ENCODE measurements at places on chromosomes 12 and 14. TPM values are rescaled to one million over a fixed set of nuclear protein-coding genes. Genes with fewer than 3 reads are reported as not detected.

Gene SRRM4
- total RNA-seq: not detected

Gene CALCOCO1
- total RNA-seq: 209 TPM

Gene KRT82
- not detected for total RNA-seq

Gene NAB2
- 7.5 TPM for total RNA-seq

Gene OR6C2
- total RNA-seq: not detected

All from CD4-positive, CD25-positive, alpha-beta regulatory T cell (primary cell).